ENCODE measurements at places on chromosomes 7 and 10.

DNA sequence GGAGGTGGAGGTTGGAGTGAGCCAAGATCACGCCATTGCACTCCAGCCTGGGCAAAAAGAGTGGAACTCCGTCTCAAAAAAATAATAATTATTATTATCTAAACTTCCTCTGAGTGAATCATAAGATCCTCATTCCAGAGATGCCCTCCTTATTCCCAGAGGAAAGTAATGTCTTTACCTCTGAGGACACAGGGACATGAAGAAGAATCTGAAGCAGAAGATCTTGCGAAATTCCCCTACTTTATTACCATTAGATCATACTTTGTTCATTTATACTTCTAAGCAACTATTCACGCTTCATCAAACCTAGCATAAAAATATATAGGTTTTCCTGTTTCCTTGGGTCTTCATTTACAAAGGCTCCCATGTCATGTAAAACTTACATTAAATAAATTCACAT, 143.1 kb downstream of the ETV1 start:
- no peak for DNase-seq

- no peak for DNase-seq
Observed at GRCh38 chr7:130985361-130985760, 251.4 kb upstream of the KLF14 start.

GRCh38 chr7:70602117-70602516, 529.8 kb upstream of the GALNT17 start:
- no peak for DNase-seq

DNA sequence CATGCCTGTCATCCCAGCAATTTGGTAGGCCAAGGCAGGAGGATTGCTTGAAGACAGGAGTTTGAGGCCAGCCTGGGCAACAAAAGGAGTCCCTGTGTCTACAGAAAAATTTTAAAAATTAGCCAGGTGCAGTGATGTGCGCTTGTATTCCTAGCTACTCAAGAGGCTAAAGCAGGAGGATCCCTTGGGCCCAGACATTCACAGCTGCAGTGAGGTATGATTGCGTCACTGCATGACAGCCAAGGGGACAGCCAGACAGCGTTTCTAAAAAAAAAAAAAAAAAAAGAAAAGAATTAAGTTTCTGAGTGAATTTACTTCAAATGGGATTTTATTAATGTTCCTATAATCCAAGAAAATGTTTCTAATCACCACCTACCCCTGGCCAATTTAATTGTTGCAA, 87.4 kb upstream of the RNF148 start:
- DNase-seq: no peak

DNA sequence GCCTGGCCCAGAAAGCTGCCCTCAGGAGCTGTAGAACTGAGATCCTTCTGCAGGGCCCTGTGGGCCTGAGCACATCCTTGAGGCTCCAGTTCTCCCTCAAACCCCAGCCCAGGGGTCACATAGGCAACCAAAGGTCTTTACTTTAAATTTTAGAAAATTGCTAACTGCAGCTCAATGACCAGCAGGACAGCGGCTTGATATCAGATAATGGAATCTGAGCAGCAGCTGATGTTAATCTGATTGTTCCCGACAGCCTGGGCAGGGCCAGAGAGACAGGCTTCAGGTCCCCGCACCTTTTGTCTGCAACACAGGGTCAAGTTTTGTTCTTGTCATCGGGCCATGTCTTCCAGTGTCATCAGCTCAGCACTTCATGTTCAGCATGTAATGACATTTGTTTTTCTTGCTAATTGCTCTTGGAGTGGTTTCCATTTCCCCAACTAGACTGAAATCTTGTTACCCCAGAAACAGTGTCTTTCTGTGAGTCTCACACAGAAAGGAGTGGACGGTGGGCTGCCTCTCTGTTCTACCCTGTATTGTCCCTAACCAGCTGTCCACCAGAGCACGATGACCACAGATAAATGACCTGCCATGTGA, 91.0 kb downstream of the PAXIP1 start:
- no peak for DNase-seq

GRCh38 chr7:75950111-75950681, 35.2 kb downstream of the POR start:
- no peak for DNase-seq

GRCh38 chr7:38541440-38541839, 89.7 kb downstream of the AMPH start:
- peak; percentile 90 for DNase-seq

DNA sequence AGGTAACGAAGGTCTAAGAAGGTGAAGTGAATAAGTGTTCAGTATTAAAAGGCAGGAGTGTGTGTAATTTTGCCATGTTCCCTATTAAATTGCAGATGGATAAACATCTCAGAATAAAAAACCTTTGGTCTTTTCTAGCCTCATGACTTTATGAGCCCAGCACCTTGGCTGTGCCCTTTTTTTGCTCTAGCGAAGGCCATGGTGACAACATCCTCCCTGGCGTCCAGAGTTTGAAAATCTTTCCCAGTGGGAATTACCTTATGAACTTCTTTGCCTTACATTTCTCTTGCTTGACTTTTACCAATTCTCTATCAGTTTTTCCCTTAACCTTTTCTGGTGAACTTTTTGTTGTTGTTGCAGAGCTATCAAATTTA, 368.2 kb upstream of the BMPER start:
- no peak for DNase-seq

- DNase-seq: peak; percentile 89
Observed at GRCh38 chr7:120833546-120833945, 24.4 kb downstream of the TSPAN12 start.

GRCh38 chr7:28615091-28615490, 202.8 kb downstream of the CREB5 start:
- no peak for DNase-seq

DNA sequence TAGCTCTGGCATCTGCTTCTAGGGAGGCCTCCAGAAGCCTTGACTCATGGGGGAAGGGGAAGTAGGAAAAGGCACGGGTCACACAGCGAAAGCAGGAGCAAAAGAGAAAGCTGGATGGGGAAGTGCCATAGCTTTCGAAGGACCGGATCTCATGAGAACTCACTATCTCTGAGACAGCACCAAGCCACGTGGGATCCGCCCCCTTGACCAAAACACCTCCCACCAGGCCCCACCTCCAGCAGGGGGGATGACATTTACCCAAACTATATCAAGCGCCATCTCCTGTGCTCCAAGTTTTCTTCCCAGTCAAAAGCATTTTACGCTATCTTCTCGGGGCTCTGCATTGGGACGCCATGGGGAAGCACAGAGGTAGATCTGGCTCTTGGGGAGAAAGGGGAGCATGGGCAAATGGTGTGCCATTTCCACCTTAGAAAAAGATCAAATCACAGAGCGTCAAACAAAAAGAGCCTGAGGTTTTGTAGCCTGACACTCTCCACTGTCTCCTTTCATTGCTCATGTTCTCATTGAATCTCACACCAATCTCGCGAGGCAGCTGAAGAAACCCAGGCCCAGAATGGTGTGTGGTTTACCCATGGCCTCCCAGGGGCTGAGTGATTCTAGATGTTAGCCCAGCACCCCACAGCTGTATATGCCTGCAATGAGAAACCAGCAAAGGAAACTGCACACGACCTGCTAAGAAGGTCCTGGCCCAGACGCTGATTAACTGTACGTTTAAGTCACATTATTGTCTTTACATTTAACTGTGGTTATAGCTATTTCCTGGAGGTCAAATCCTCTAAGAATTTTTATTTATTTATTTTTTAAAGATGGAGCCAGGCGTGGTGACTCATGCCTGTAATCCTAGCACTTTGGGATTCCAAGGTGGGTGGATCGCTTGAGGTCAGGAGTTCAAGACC, 8.1 kb upstream of the OLAH start:
- no peak for DNase-seq

- no peak for DNase-seq
Observed at GRCh38 chr7:102417105-102417504, 16.3 kb upstream of the ORAI2 start.

DNA sequence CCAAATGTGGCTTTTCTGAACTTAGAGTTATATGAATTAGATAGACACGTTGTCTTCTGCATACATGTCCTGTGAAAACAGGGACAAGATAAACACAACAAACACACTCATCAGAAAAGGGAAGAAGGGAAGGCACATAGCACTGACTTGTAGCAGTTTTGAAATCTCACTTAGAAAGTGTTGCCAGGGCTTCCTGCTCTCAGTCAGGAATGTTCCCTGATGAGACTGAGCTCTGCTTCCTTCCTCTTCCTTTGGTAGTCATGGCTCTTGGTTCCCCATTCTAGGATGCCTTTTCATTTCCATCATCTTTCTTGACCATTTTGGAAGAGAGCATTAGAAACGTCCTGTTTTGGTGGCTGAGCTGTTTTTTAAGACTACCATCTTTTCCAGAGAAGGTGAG, 233.8 kb upstream of the LYZL1 start:
- no peak for DNase-seq

DNA sequence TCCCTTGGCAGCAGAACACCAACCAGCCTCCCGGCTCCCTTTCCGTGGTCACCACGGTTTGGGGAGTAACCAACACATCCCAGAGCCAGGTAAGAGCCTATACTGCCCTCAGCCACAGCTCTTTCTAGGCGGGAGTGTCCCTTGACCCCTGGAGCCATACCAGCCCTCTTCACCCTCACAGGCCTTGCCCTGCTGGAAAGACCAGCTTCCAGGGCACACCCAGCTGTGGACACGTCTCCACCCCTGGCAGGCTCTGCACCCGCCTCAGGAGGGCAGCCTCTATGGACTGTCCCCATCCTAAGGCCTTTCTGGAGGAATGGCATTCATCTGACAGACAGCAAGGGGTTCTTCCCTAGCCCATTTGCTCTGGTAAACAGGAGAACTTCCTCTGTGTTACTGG, 57.5 kb upstream of the PPIF start:
- no peak for DNase-seq

DNA sequence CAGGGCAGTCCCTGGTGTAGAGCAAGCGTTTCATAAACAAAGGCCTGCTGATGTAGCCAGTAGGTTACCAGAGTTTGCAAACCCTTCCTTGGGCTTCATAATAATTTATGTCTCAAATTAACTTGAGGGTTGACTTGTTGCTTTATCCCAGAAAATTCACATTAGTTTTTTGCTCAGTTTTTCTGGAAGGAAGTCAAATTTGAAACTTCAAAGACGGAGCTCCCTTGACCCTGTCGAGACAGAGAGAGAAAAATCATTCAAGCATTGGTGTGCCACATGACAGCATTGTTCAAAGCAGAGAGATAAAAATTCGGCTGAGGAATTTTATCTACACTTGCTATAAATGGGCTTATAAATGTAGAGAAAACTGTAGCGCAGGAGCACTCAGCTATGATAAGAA, 627.7 kb downstream of the TNS3 start:
- DNase-seq: no peak

DNA sequence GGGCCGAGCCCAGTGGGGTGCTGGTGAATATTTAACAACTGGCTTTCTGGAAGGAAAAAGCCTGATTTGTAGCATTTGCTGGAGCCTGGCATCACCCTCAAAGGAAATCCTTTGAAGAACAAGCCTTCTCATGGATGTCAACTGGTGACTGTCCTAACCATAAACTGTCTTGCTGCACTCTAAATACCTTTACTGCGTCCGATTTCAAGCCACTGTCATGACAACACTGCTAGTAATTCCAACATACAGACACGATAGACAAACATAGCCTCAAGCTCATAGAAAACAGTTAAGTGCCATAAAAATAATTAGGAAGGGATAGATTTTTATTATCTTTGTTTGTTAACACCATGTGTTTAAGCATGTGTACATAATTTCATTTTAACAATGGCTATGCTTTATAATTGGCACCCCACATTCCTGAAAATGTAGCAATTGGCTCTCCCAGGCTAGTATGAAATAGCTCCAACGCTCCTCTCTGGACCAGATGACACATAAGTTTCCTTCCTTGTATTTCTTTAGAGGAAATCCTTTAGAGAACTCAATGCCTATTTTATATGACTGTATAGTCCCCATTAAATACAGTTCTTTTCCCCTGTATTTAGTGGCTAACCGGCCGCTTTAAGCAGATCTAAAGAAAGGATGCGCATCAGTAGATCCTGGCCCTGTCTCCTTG, 273.4 kb downstream of the PRPF18 start:
- no peak for DNase-seq

GRCh38 chr10:45580371-45581215, 92.0 kb downstream of the ZFAND4 start:
- DNase-seq: no peak

DNA sequence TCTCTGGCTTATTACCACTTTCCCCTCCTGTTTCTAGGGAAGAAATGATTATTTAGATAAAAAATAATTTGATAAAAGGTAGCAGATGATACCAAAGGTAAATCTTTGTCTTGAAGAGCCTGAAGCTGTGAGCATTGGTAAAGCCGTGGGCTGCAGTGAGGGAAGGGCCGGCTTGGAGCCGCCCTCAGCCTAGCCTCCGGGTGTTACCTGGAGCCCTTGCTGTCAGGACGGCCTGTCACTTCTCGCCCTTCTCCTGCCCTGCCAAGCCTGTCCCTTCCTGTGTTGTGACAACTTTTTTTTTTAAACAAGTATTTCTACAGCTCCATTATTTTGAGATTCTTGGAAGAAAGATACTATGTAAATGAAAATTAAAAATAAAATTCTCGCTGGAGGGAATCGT, 7.0 kb downstream of the CUX1 start:
- no peak for DNase-seq

GRCh38 chr10:32956365-32957197, 1.4 kb downstream of the ITGB1 start:
- no peak for DNase-seq

- no peak for DNase-seq
Observed at GRCh38 chr10:68202960-68203353, 29.0 kb downstream of the ATOH7 start.

All from DMS153 (cell line).